ENCODE measurements at places on chromosomes 7 and 10.

GRCh38 chr10:6423413-6424170 is 156.5 kb downstream of the PRKCQ start:
- DNase-seq, result no peak

DNA sequence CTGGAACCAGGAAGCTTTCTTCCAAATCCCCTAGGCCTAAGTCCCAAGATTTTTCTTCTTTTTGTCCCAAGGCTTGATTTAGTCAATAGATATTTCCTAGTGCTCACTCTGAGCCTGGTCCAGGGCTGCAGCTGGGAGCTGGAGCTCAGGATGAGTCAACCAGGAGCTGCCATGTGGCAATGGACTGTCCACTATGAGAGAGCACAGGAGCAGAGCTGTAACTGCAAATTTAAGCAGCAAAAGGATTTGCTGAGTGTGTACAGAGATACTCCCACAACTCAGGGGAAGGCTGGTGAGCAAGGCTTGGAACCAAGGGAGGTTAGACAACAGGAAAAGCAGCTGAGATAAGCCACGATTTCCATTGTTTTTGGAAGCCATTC is 92.1 kb upstream of the CXCL12 start:
- DNase-seq, result no peak

GRCh38 chr7:36090976-36091873 is 61.8 kb upstream of the EEPD1 start:
- no peak for DNase-seq

DNA sequence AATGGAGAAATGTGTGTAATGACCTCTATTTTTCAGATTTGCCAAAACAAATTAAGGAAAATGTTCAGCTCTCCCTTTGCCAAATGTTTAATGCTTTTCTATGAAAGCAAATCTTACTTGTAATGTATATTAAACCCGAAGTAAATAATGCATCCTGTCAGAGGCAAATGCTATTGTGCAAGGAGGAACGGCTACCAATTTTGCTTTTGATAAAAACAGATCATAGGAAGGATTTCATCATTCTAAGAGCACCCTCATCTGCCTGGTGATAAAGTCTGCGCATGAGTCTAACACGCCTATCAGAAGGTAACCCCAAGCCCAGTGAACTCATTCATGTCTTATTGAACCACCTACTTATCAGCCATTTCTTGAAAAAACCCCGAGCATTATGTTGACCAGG is 412.4 kb upstream of the MKI67 start:
- no peak for DNase-seq

- DNase-seq, result no peak
These were observed 853.5 kb downstream of the KCNMA1 start for GRCh38 chr10:76784076-76784475.

DNA sequence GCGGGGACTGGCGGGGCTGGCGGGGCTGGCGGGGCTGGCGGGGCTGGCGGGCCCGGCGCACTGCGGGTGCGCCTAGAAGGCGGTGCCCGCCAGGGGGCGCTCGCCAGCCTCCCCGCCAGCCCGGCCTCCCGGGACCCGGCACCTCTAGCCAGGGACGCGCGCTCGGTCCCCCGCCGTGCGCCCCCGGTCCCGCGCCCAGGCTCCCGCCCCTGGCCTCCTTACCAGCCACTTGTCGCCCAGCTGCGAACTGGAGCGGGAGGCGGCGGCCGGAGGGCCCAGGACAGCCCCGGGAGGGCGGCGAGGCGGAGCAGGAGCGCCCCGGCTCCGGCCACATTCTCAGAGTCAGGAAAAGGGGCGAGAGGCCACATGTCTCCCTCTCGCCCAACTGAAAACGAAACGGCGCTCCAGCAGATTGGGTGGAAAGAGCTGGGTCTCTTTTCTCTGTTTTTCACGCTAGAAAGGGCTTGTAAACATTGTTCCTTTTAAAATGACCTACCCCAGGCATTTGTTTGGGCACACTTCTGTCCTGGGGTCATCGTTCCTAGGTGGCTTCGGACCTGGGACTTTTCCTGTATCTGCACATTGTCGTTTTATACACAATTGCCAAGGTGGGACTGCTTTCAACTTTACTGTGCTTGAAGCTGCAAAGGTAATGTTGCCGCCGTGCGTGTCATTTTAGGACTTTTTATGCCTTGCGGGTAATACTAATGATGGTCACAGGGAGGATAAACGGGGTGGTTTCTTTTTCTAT is 378 bp upstream of the PRKCQ start:
- peak; percentile 77 for DNase-seq

- no peak for DNase-seq
These were observed 55.2 kb downstream of the LRMDA start for GRCh38 chr10:75486591-75486990.

- DNase-seq, result peak; percentile 9
These were observed 60.4 kb upstream of the CDK1 start for GRCh38 chr10:60717852-60718251.

GRCh38 chr10:73998929-73999691 is 1.2 kb downstream of the VCL start:
- peak; percentile 91 for DNase-seq

DNA sequence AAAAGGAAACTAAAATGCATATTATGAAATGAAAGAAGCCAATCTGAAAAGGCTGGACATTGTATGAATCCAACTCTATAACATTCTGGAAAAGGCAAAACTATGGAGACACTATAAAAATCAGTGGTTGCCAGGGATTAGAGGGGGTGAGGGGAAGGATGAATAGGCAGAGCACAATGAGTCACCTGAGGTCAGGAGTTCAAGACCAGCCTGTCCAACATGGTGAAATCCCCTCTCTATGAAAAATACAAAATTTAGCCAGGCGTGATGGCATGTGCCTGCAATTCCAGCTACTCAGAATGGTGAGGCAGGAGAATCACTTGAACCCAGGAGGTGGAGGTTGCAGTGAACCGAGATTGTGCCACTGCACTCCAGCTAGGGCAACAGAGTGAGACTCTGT is 324.8 kb upstream of the PHYHIPL start:
- no peak for DNase-seq

DNA sequence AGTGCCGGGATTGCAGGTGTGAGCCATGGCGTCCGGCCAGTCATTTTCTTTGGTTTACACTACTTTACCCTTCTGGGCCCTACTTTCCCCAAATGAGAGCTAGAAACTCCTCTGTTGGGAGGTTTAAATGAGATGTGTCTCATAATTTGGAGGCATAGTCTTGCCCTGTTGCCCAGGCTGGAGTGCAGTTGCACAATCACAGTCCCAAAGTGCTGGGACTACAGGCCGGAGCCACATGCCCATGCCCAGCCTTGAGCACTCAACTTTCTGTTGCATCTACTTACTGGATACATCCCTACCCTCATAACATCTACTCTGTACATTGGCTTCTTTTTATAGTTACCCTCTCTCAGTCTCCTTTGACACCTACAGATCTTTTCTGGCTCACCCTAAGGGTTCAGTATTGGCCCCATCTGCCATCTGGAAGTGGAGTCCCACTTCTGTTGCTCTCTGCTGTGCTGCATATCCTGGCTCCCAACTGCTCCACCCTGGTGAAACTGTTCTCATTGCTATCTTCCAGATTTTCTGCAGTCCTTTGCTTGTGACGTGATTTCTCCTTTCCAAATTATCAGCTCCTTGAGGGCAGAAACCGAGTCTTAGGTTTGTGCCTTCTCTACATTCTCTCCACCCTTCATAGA is 8.4 kb downstream of the EIF4H start:
- DNase-seq, result no peak

DNA sequence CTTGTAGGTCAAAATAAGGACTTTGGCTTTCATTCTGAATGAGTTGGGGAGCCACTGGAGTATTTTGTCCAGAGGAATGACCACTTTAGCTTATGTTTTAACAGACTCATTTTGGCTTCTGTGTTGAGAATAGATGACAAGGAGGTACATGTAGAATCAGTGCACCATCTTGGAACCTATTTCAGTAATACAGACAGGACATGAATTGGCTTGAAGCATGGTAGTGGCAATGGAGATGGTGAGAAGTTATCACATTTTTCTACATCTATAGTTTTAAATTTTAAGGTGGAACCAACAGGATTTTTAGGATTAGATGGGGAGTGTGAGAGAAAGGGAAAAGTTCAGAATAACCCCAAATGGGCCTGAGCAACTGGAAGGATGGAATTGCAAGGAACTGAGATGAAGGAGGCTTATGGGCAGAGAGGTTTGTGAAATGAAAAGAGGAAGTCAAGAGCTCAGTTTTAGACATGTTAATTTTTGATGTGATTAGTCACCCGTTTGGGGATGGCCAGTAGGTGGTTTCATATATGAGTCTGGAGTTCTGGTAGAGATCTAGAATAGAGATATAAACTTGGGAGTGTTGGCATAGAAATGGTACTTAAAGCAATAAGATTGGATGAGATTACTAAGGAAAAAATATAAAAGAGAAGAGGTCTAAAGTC is 89.2 kb upstream of the JAZF1 start:
- DNase-seq, result no peak

GRCh38 chr10:21614000-21614399 is 80.0 kb downstream of the MLLT10 start:
- no peak for DNase-seq

DNA sequence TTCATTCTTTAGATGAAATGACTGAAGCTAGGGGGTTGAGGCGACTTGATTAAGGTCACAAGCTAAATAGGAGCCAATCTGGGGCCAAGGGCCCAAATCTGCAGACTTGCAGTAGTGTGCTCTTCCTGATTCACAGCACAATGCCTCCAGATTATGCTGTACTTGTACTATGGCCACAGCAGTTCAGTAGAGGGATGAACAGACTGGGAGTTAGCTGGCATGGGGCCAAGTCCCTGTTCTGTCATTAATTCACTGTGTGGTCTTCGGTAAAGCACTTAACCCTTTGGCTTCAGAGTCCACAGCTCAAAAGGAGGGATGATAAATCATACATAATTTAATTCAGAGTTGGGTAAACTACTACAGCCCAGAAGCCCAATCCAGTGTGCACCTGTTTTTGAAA is 196.8 kb downstream of the XPNPEP1 start:
- DNase-seq, result no peak

DNA sequence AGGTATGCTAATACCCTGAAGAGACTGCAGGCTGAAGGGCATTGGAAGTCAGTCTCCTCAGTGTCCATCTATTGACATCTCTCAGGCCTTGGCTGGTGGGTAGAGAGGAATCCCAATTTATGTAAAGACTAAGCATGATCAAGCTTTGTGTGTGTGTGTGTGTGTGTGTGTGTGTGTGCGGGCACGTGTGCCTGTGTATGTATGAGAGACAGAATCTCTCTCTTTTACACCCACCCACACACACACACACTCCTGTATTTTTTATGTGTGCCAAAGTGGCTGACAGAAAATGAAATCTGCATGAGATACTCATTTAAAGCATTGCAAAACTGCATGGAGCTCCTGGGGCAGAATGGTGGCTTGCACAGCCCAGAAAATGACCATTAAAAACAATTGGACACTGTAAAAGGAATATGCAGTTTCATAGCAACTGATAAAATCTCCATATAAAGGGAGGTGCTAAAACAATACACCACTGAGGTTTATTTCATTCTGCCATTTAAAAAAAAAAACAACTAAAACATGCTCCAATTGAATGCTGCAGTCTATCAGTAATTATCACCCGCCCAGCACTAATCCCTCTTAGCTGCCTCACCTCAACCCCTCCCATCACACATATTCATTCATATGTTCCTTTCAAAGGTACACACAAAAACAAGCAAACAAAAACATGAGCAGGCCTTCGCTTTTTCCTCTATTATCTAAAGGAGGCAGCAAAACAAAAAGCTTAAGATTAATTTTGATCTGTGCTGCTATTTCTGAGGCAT is 385.0 kb downstream of the KCNMA1 start:
- DNase-seq, result no peak

GRCh38 chr7:23003505-23004246 is 10.3 kb downstream of the HYCC1 start:
- no peak for DNase-seq

GRCh38 chr7:150631084-150631826 is 930 bp downstream of the GIMAP6 start:
- no peak for DNase-seq

GRCh38 chr7:35816514-35816913 is 15.7 kb downstream of the SEPTIN7 start:
- DNase-seq, result no peak

GRCh38 chr10:13268841-13269240 is 31.0 kb downstream of the PHYH start:
- DNase-seq, result no peak

- peak; percentile 69 for DNase-seq
These were observed 12.3 kb downstream of the CAV2 start for GRCh38 chr7:116511552-116512519.

DNA sequence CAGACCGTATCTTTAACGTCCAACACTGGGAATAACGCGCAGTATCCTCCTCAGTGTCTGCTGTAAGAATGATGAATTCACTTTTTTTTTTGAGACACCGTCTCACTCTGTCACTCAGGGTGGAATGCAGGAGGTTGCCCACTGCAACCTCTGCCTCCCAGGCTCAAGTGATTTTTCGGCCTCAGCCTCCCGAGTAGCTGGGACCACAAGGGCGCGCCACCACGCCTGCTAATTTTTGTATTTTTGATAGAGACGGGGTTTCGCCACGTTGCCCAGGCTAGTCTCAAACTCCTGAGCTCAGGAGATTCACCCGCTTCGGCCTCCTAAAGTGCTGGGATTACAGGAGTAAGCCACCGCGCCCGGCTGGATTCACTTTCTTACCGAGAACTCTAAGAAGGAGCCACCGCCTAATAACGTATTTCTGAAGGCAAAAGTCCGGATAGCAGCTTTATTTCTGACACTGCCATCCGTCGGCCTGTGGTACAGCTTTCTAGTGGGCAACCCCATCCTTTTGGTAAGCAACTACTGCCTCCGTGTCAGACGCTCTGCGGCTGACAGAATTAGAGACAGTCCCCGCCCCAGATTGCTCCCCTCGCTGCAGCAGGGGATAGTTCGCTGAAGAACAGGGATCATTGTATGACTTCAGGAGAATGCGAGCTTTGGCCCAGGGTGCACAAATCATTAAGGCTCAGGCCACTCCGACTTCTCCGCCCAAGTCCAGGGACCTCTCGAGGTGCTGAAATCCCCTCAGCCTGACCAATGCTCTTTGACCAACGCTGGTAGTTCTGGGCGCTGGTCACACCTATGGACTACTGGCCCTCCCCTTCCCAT is 662 bp downstream of the POLR3A start:
- peak; percentile 55 for DNase-seq

- DNase-seq, result no peak
These were observed 23.2 kb upstream of the FGL2 start for GRCh38 chr7:77222819-77223218.

DNA sequence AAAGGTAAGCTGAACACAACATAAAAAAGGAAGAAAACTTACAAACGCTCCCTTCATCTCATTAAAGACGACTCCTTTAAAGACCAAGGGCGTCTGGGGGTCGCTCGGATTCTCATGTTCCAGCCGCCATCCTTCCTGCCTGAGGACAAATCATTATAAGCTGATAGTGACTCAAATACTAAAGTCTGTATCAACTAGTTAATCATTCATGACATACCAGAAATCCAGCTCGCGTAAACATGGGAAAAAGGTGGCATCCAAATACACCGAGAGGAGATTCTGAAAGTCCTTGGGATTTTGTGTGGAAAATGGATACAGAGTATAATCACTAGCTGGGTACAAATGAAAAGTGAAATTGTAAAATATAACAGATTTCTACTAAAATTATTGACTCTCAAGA is 7.4 kb downstream of the PITRM1 start:
- no peak for DNase-seq
